ENCODE measurements at places on chromosomes 1 and 21. TPM values are rescaled to one million over a fixed set of nuclear protein-coding genes. Genes with fewer than 3 reads are reported as not detected.

GJA4 gene
- total RNA-seq = not detected

GRCh38 chr1:209625791-209626285 lies 26.4 kb downstream of the LAMB3 start:
- no peak for DNase-seq

PGBD2 gene
- 3.5 TPM for total RNA-seq

STUM gene
- not detected for total RNA-seq

GRCh38 chr1:157272264-157272663 lies 134.1 kb upstream of the ETV3 start:
- DNase-seq = no peak

DNA sequence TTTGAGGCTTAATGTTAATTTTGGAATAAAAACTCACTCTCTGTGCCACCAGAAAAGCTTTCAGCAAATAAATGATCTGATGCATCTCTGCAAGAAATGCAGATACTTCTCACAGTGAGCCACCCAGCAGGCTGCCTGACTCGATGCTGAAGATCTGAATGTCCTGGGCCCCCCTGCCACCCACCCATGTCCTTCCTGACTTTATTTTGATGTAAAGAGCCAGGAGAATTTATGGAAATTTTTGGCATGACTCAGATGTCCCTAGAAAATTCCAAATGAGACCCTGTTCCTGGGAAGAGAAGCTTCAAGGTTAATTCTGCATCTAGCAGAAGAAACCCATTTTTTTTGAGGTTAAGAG lies 62.8 kb upstream of the COA6 start:
- DNase-seq = no peak

DNA sequence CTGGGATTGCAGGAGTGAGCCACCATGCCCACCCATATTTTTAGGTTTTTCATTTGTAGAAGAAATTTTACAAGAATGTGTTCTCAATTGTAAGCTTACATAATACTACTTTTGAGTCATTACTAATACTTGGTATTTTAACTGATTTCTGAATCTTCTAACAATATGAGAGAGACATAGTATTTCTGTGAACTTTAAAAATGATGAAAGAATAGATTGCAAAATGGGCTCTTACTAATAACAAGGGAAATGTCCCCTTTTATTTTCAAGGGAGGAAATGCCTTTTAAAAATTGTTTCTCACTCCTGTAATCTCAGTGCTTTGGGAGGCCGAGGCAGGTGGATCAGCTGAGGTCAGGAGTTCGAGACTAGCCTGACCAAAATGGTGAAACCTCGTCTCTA lies 5.9 kb downstream of the AGO3 start:
- peak; percentile 49 for DNase-seq

GRCh38 chr1:240284656-240285414 lies 193.2 kb downstream of the FMN2 start:
- peak; percentile 75 for DNase-seq

DNA sequence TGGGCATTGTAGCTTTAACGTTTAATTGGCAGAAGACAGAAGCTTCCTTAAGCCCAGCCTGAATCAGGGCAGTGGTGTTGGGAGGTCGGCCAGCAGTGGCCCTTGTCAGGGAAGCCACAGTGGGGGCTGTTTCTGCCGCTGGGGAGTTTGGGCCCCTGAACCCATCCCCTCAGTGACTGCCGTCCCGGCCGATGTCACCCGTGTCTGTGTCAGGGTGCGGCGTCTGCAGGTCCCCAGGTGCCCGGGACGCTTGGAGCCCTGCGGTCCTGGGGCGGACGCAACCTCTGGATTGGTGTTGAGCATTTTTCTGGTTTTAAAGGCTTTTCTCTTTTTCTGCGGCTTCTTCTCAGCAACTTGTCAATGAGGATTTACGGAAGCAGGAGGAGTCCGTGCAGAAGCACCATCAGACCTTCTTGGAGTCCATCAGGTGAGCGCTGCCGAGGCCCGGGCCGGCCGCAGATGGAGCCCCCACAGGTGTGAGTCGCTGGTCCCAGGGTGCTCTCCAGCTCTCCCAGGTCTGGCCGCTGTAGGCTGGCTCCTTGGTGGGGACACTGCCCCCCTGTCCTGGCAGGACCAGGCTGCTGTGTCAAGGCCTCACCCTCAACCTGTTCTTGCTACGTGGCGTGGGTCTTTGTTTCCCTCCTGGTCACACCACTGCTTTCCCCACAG lies 2.3 kb downstream of the ATAD3C start:
- DNase-seq = no peak

DNA sequence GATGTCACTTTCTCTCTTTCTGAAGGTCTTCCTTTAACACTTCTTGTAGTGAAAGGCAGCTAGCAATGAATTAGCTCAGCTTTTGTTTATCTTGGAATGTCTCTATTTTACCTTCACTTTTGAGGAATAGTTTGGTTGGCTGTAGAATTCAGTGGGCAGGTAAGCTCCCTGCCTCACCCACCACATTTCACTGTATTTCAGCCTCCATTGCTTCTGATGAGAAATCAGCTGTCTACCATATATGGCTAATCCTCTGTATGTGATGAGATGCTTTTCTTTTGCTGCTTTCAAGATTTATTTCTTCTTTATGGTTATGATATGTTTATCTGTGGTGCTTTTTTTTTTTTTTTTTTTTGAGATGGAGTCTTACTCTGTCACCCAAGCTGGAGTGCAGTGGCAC lies 70.1 kb downstream of the MRPL39 start:
- no peak for DNase-seq

GRCh38 chr1:234154320-234155251 lies 218.7 kb upstream of the COA6 start:
- peak; percentile 82 for DNase-seq

GPR25 gene
- total RNA-seq = not detected

PEX19 gene
- total RNA-seq = 52.4 TPM

DNA sequence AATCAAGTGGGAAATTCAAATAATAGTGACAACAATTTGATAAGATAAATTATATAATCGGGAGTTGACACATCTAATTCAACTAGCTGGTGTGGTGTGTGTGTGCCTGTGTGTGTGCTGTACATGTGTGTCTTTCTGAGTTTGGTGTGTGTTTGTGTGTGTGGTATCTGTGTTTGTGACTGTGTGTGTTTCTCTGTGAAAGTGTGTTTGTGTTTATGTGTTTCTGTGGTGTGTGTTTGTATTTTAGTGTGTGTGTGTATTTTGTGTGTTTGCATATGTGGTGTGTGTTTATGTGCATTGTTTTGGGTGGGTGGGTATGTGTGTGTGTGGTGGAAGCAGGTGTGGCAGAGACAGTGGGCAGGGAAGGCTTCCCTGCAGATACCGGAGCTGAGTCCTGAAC lies 4.8 kb upstream of the DSCAM start:
- DNase-seq = no peak

DNA sequence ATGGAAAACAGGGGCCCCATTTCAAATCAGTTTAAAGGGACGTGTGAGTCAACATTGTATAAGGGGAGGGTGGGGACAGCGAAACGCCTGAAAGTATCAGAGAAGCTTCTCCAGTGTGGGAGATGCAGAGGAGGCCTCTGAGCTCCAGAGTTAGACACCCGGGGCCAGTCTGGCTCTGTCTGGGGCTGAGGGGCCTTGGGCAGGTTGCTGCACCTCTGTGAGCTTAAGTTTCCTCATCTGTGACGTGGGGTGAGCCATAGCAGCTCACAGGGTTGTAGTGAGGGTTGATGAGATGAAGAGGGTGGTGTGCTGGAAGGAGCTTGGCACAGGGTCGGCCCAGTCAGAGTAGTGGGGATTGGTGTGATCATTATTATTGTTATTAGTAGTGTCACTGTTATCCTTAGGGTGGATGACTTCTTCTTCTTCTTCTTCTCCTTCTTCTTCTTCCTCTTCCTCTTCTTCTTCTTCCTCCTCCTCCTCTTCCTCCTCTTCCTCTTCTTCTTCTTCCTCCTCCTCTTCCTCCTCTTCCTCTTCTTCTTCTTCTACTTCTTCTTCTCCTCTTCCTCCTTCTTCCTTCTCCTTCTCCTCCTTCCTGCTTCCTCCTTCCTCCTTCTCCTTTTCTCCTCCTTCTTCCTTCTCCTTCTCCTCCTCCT lies 282.0 kb downstream of the PTPRU start:
- DNase-seq = no peak

DNA sequence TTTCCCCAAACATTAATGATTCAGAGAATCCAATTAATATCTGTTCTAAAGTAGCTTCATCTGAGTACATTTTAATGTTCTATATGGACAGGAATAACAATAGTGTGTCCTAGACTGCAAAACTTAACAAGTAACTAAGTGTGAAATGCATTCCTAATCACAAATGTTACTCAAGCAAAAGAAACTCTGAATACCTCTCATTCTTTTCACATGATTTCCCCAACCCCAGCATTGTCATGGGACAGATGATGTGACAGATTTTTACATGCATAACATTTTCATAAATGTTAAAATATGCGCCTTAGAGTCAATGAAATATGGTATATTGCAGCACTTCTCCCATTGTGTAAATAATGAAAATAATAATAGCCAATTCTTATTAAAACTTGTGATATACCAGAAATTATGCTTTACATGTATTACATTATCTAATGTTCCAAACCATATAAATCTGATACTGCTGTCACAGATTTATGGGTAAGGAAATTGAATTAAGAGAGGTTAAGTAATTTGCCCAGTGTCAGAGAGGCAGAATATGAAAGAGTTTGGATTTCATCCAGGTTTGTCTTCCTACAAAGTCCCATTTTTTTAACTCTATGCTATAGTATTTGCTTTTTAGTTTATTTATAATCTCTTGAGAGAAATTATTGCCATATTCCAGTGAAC lies 269.4 kb downstream of the LRRC7 start:
- peak; percentile 31 for DNase-seq

CASQ2 gene
- not detected for total RNA-seq

- no peak for DNase-seq
Measured at GRCh38 chr21:24994717-24995116, 612.6 kb downstream of the MRPL39 start.

LRRC39 gene
- not detected for total RNA-seq

DNA sequence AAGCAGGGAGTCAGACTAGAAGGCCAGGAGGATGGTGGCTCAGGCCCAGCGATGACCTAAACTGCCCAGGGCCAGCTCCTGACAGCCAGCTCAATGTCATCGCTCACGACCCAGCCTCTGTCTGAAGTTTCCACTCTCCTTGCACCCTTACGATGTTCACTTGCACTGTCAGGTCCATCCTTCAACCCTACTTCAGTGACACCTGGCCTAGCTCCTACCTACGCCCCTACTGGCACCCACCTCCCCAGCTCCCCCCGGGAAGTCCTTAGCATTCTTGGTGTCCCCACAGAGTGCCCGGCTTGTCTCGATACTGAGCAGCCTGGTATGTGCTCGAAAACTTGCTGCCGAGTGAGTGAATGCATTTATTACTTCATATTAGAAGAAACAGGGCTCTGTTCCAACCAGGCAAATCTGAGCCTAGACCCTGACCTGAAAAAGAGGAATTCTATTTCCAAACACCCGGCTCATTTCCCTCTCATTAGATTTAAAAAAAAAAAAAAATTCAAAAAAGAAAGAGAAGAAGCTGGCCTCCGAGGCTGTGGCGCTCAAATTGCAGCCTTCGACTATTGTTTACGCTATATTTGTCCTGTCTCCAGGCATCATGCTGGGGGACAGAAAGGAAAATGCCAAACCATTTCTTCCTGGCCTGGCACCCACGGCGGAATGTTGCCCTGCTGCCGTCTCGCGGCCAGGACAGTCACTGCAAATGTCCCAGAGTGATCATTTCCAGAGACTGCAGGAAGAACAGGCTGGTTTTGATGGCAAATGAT lies 29.8 kb upstream of the LRRC38 start:
- DNase-seq = peak; percentile 67

DNA sequence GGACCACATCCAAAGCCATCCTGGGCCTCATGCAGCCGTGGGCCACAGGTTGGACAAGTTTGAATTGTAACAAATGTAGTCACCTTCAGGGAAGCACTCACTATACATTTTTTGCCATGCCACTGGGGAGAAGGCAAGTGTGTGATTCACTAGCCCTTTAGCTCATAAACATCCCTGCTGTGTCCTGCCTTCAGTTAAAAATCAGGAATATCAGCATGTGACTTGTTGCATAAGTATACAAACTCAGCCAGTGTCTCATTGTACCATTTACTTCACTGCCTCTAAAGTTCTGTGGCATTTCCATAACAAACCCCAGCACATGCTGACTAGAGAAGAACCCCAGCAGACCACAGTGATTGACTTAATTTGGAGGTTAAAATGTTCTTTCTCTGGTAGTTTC lies 142.0 kb upstream of the C1orf105 start:
- DNase-seq = peak; percentile 84

DNA sequence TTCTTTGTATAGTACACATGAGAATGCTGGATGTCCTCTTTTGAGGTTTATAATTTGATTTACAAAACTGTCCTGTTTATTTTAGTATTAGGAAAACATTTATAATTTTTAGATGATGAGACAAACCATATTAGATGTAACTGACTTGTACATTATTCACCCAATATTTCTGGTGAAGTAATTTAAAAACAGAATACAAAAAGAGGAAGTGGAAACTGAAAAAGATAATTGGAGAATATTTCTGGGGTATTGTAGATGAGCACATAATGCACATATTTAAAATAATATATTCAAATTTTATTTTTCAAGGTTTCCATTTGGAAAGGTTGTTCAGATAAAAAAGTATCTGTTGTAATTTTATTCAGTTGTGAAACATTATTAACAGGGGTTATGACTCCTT lies 40.7 kb downstream of the XPR1 start:
- DNase-seq = no peak

CELF3 gene
- total RNA-seq = not detected

PTPN22 gene
- 0.51 TPM for total RNA-seq

DNA sequence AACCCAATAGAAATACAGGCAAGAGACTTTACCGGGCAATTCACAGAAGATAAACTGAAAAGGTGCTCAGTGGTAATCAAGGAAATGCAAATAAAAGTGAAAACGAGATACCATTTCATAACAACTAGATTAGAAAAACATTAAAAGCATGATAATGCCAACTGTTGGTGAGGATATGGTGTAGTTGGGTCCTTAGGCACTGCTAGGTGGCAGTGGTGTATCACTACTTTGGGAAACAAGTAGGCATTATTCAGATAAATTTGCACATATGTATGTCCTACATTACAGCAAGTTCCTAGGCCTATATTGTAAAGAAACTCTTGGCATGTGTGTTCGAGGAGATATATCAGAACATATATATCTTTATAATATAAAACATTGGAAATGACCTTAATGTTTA lies 31.0 kb downstream of the AZIN2 start:
- peak; percentile 48 for DNase-seq

- DNase-seq = no peak
Measured at GRCh38 chr1:20212085-20212684, 25.9 kb upstream of the PLA2G2C start.

GRCh38 chr1:230271300-230272035 lies 154.7 kb downstream of the PGBD5 start:
- no peak for DNase-seq

- DNase-seq = no peak
Measured at GRCh38 chr1:53344921-53345838, 17.3 kb upstream of the LRP8 start.

- no peak for DNase-seq
Measured at GRCh38 chr1:65044411-65044810, 78.1 kb upstream of the JAK1 start.
